ENCODE measurements at places on chromosomes 7 and 10. TPM values are rescaled to one million over a fixed set of nuclear protein-coding genes. Genes with fewer than 3 reads are reported as not detected.

CACNA2D1 gene
- 0.02 TPM for polyA plus RNA-seq

MKX gene
- not detected for polyA plus RNA-seq

CASP7 gene
- polyA plus RNA-seq, result 7.1 TPM

ATG9B gene
- polyA plus RNA-seq, result 0.08 TPM

SORCS1 gene
- not detected for polyA plus RNA-seq

GPNMB gene
- 1.7 TPM for polyA plus RNA-seq

SLC18A3 gene
- polyA plus RNA-seq, result not detected

AGBL3 gene
- 0.20 TPM for polyA plus RNA-seq

PHKG1 gene
- polyA plus RNA-seq, result 1.1 TPM

DNA sequence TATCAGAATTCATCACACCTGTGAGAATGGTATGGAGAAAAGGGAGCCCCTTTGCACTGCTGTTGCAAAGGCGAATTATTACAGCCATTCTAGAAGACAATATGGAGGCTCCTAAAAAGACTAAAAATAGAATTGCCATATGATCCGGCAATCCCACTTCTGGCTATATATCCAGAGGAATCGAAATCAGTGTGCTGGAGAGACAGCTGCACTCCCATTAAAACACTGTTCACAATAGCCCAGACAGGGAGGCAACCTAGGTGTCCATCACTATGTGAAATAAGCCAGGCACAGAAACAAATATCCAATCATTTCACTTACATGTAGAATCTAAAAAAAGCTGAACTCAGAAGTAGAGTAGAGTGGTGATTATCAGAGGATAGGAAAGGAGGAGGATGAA is 26.0 kb upstream of the GJD4 start:
- peaks cover 17% of the 10 kb centered on the region for H3K36me3 ChIP-seq
- H3K4me3 ChIP-seq, result no peak overlapping the region
- H3K27ac ChIP-seq, result no peak overlapping the region
- H3K27me3 ChIP-seq, result no peaks in the 10 kb centered on the region
- no peaks in the 10 kb centered on the region for H3K4me1 ChIP-seq
- no peak for DNase-seq

DNA sequence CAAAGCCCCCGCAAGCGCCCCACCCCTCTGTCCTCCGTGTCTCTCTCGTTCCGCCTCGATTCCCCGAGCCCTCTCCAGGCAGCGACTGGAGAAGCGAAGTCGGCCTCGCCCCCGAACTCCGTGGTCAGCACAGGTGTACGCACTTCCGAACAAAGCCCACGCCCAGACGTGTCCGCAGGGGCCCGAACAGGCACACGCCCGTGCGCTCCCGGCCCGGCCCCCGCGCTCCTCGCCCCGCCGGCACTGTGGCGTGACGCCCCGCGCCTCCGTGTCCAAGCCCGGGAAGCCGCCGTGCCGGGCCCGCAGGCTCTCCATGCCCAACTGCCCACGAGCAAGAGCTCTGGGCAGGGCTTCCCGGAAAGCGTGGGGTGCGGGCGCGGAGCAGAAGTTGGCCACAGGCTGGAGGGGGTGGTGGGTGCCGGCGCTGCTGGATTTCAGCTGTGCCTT is 662 bp downstream of the NRCAM start:
- no peak overlapping the region for H3K27ac ChIP-seq
- DNase-seq, result no peak
- no peaks in the 10 kb centered on the region for H3K36me3 ChIP-seq
- H3K4me3 ChIP-seq, result peak overlapping the region; percentile 36

- H3K36me3 ChIP-seq, result no peaks in the 10 kb centered on the region
- no peaks in the 10 kb centered on the region for H3K27me3 ChIP-seq
- DNase-seq, result no peak
- no peak overlapping the region for H3K27ac ChIP-seq
- H3K4me1 ChIP-seq, result no peaks in the 10 kb centered on the region
- no peak overlapping the region for H3K4me3 ChIP-seq
Observed at GRCh38 chr10:85925201-85925750, 441.3 kb downstream of the GRID1 start.

DNA sequence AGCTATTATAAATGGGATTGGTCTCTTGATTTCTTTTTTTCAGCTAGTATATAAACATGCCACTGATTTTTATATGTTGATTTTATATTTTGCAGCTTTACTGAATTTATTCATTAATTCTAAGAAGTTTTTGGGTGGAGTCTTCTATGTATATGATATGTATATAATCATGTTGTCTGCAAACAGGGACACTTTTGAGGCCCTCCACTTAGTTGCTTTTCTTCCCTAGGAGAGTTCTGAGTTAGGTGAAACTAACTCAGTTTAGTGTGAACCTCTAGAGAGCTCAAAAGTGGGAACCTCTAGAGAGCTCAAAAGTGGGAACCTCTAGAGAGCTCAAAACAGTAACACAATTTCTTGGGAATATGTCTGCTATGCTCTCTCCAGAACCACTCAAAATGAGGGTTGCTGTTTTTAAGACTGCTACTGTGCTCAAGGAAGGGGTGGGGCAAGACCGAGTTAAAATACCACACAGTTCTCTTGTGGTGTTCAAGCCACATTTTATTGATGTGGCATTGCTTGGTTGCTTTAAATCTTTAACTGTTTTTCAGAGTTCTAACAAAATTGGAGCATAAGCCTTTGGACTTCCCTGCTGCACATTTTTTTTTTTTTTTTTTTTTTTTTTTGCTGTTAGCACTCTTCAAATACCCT is 13.2 kb downstream of the CCDC7 start:
- H3K36me3 ChIP-seq, result peaks cover 7% of the 10 kb centered on the region
- no peaks in the 10 kb centered on the region for H3K27me3 ChIP-seq
- no peaks in the 10 kb centered on the region for H3K4me1 ChIP-seq

- no peaks in the 10 kb centered on the region for H3K36me3 ChIP-seq
- no peaks in the 10 kb centered on the region for H3K27me3 ChIP-seq
- H3K4me1 ChIP-seq, result no peaks in the 10 kb centered on the region
- DNase-seq, result no peak
- H3K4me3 ChIP-seq, result no peak overlapping the region
- no peak overlapping the region for H3K27ac ChIP-seq
Observed at GRCh38 chr10:114492351-114493037, 88.2 kb upstream of the AFAP1L2 start.

GRCh38 chr7:47576866-47577306 is 5.0 kb downstream of the TNS3 start:
- H3K27me3 ChIP-seq, result no peaks in the 10 kb centered on the region
- DNase-seq, result no peak
- H3K4me1 ChIP-seq, result peaks cover 88% of the 10 kb centered on the region
- no peak overlapping the region for H3K4me3 ChIP-seq
- peak overlapping the region; percentile 77 for H3K27ac ChIP-seq
- H3K36me3 ChIP-seq, result peaks cover 3% of the 10 kb centered on the region

All from CD14-positive monocyte (primary cell).